ENCODE measurements at places on chromosomes 6 and 20.
A peak's percentile ranks its signal among the peaks of the same experiment; 100 is the strongest.

GRCh38 chr6:26577720-26578072 lies 19.1 kb upstream of the ABT1 start:
- no peak for DNase-seq

- no peak for DNase-seq
Observed at GRCh38 chr6:21359926-21360325, 233.6 kb upstream of the SOX4 start.

DNA sequence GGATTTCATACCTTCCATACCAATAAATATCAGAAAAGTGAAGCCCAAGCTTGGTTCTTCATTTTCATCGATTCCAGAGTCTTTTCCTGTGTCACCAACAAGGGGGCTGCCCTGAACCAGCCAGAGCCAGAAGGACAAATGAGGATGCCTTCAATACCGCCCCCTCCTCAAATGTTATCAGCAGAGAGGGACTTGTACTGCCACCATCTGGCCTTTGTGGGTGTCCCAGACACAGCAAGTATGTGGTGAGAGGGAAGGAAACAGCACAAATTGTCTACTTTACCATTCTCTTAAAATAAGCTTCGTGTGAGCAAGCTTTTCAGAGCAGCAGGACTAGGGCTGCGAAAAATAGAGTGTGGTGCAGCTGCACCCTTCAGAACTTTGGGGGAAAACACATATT lies 165.3 kb downstream of the SOBP start:
- DNase-seq, result no peak

- peak; percentile 98 for DNase-seq
Observed at GRCh38 chr6:162856885-162857284, 129.1 kb downstream of the PACRG start.

GRCh38 chr20:1870323-1870722 lies 24.9 kb upstream of the SIRPA start:
- no peak for DNase-seq

DNA sequence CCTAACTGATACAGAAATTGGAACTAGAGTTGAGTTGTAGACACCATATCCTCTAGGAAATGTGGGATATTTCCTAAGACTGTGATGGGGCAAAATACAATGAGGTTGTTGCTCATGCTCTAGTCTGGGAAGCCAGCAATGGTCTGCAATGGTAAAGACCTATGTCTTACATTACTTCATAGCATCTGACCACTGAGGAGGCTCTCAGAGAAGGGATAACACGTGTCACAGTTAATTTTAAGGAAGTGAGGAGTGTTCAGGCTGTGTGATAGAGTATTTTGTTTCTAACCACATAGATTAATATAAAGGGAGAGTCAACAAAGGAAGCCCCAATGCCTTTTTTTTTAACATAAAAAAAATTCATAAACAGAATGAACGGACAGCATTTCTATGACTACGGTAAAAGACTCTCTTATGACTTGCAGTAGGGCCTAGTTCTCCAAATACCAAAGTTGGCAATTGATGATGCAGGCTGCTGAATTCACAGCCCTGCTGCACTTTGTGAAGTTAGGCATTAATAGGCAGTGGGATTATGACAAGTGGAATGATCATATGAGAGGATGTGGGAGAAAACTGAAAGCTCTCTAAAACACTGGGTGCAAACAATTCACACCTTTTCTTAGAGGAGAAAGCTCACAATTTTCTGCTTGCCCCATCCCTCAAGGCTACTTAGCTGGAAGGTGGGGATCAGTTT lies 13.7 kb downstream of the KCNS1 start:
- DNase-seq, result no peak

- DNase-seq, result no peak
Observed at GRCh38 chr6:40298207-40298606, 289.0 kb downstream of the LRFN2 start.

DNA sequence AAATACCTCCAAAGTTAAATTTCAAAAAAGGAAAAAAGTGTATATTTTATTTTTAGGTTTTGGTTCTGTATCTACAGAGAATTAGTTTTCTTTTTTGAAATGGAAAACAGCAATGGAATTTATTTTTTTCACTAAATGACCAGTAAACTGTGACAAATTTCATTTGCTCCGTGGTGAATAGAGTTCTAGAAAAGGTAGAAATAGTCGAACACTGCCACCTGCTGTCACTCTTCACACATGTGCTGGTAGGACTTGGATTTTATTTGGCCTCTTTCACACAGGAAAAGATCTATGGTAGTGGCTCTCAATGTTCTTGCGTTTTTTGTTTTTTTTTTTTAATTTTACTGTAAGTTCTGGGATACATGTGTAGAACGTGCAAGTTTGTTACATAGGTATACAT lies 312.5 kb downstream of the EYA4 start:
- DNase-seq, result peak; percentile 13

DNA sequence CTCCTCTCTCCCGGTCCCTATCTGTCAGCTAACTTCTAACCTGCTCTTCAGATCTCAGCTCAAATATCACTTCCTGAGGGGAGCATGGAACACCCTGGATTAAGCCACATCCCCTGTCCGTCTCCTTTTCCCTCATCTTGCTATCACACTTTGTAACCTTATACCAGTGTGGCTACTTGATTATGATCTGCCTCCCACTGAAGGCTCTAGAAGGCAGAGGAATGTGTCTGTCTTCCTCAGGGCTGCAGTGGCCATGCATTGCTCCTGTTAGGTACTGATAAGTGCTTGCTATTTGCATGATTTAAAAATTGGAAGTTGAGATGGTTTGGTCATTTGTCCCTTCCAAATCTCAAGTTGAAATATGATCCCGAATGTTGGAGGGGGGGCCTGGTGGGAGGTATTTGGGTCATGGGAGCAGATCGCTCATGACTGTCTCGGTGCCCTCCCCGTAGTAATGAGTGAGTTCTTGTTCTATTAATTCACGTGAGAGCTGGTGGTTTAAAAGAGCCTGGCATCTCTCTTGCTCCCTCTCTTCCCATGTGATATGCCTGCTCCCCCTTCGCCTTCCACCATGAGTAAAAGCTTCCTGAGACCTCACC lies 71.4 kb downstream of the PLCB4 start:
- DNase-seq, result no peak

DNA sequence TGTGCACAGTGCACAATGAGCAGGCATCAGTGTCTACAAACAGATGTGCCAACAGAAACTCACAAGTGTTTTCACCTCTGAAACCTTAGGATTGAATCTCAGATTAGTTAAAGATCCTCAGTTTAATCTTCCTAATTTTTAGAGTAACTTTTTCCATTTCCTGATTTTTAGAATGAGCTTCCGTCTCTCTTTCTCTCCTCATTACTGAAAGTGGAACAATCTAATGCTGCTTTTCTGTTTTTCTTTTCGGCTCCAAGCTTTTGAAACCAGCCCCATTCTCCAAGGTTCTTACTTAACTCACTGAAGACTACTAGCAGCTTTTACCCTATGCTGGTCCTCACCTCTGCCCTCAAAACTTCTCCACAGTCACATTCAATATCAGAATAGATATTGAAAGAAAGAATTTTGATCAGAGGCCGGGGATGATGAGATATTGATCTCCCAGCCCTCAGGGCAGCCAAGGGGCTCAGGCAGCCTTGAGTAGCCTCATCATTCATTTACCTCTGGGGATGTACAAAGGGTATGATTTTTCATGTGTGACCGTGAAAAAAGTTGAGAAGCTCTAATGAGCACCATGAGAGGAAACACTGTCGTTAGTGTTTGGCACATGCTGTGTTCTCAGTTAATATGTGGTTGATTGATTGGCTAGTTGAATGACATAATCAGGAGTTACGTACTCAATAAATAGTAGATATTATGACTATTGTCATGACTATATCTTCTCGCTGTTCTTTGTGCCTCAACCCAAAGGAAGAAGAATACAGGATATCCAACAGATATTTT lies 11.9 kb upstream of the STK38 start:
- no peak for DNase-seq

DNA sequence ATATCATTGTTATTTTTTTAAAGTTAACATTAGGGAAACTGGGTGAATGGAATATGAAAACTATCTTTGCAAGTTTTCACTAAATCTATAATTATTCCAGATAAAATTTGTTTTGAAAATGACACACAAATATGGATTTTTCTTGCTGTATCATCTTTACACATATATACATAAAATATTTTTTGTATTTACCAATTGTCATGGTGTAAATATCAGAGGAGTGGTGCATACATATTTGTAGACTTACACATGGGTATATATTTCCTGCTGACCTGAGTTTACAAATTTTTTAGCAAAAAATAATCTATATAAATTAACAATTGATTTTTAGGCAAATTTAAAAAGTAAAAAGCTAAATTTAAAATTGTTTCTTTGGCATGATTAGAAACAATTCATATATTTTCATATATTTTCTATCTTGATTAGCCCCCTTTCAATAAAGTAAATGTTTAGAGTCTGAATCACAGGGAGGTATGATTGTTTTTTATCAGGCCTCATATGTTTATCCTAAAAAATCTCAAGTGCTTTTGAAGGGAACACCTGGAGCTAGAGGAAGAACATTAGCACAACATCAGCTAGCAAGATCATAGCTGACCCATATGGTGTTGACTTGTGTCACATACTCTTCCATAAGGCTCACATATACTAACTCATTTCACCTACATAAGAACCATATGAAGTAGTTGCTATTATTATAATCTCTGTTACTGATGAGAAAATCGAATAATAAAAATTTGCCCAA lies 671.8 kb upstream of the GJE1 start:
- DNase-seq, result no peak

- no peak for DNase-seq
Observed at GRCh38 chr20:50799890-50800550, 5.2 kb downstream of the BCAS4 start.

- no peak for DNase-seq
Observed at GRCh38 chr6:16174416-16175078, 45.7 kb downstream of the MYLIP start.

GRCh38 chr6:31609519-31610406 lies 5.3 kb upstream of the AIF1 start:
- no peak for DNase-seq

GRCh38 chr20:63367446-63368055 lies 6.4 kb upstream of the CHRNA4 start:
- DNase-seq, result no peak

DNA sequence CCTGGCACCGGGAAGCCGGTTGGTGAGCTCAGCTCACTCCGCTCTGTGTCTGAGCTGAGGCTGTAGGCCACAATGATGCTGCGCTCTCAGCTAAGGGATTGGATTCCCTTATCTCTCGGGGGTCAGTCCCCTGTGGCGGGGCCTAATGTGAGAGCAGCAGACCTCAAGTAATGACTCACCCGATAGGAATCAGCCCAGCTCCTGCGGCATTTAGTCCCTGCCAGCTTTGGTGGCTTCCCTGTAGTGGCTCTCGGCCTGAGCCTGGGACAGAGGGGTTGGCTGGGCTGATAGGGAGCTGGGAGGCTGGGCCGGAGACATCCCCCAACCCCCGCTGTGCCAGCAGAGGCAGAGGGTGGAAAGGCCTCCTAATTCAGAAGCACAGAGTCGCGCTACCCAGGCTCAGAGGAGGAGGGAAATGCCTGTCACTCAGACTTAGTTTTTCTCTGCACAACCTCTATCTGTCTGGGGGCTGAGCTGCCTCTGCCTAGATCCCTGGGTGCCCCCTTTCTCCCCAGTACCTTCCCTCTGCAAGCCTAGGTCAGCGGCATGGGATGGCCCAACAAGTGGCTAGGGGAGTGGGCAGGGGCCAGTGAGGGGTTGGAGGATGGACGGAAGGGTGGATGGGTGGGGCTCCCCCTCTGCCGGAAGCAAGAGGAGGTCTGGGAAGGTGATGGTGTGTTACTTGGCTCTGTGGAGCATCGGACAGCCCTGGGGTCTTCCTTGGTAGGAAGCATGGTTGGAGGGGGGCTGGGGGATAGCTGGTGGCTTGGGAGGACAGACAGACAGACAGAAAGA lies 92.2 kb downstream of the CDH22 start:
- DNase-seq, result peak; percentile 49

DNA sequence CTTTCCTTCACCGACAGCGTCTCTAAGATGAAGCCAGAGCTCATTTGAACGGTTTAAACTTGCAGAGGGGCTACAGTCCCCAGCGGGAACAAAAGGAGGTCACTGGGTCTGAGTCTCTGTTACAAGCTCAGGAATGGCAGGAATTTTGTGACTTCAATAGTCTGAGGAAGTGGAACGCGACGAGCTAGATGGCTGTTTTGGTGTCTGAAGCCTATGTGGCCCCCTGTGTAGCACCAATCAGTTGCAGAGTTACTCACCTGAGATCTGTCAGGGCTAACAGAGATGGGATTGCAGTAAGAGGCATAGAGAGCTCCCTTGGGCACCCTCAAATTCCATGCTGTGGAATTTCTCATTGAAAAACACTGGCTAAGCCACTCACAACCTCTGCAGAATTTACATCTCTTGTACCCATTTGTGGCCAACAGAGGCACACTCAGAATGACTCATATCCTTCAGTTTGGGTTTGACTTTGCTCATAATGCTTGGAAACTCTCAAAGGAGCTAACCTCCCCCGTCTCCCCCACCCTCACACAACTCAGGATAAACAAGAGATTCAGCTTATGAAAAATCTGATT lies 7.1 kb upstream of the TCP11 start:
- DNase-seq, result no peak

DNA sequence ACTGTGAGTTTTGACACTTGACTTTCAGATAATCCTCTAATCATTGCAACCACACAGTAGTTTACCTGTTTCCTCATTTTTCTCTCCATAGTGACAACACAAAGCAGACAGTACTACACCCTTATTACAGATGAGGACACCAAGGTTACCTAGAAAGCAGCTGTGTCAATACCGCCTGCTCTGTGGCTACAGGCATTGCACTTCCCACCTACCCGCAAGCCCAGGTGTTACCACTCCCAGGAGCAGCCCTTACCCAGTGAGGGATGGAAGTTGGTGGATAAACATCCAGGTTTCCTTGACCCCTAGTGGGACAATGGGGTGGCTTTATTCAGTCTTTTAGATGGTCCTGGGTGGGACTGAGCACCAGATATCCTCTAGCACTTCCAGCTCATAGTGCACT lies 503.6 kb downstream of the PTPRT start:
- DNase-seq, result no peak

GRCh38 chr6:90003069-90003795 lies 109.0 kb downstream of the GJA10 start:
- DNase-seq, result no peak

DNA sequence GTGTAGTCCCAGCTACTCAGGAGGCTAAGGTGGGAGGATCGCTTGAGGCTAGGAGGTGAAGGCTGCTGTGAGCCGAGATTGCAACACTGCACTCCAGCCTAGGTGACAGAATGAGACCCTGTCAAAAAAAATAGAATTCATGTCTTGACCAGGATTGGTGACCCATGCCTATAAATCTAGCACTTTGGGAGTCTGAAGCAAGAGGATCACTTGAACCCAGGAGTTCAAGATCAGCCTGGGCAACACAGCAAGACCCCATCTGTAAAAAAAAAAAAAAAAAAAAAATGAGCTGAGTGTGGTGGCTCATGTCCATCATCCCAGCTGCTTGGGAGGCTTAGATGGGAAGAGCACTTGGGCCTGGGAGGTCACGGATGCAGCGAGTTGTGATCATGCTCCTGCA lies 34.3 kb downstream of the GINM1 start:
- no peak for DNase-seq

GRCh38 chr20:2152317-2152716 lies 50.7 kb downstream of the STK35 start:
- no peak for DNase-seq

GRCh38 chr6:108165714-108166663 lies at the start of gene NR2E1:
NR2E1 (plus strand) TSS chr6:108166022; CDS start chr6:108166766, 744 bp downstream.
- peak; percentile 59 for DNase-seq

GRCh38 chr6:112269979-112270566 lies 15.7 kb upstream of the LAMA4 start:
- no peak for DNase-seq
